ENCODE measurements at places on chromosomes 3 and 15.

DNA sequence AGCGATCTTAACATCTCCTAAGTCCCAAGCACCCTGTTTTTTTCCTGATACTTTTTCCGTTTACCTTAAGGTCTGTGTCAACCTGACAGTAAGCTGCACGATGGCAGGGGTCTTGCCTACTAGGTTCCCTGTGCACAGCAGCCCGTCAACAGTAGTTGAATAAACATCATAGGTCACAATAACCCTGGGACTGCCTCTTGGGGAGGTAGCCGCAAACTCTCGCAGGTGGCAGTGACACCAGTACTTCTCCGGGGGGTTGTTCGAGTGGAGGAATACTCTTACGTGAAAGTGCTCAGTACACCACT is 365 bp upstream of the PDCD6IP start:
- DNase-seq, result no peak

DNA sequence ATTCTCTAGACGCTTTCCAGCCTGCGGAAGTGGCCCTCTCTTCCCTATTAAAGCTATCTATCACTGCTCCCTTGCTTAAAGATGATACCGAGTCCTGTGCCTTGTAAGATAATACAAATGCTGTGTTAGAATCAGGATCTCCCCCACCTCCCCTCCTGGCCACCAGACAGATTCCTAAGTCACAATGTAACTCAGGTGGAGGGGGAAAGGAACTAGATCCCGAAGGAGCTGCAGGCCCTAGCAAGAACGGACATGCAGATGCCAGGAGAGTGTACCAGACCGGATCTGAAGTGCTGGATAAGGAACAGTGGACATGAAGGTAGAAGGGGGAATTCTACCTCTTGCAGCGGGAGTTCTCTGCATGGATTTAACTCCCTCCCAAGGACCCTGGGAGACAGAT is 230.7 kb upstream of the LYSMD4 start:
- no peak for DNase-seq

- no peak for DNase-seq
These were observed 12.4 kb downstream of the PIF1 start for GRCh38 chr15:64813075-64813474.

DNA sequence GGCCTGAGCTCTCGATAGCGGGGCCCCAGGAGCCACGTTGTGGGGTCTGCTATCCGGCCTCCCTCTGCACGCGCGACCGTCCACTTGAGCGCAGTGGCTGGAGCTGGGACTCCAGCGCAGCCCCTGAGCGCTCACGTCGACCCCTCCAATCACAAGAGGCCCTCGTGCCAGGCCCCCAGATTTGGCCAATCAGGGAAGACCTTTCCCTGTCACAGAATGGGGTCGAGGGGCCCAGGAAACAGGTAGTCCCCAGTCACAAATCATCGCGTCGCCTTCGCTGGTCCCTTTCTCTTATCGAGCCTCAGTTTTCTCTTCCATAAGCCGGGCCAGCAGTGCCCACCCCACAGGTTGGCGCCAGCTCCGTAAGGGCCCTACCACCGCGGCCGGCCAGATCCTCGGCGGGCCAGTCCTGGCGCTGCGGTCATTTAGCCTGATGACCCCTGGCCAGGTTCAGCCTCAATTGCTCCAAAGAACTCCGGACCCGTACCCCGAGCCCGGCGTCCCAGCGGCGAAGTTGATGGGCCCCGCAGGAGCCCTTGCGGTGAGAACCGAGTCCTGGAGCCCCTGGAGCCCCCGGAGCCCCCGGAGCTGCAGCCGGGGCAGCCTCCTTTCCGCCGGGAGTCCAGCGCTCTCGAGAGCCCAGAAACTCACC is 435 bp downstream of the ALDH1L1 start:
- no peak for DNase-seq

- no peak for DNase-seq
These were observed 45.0 kb downstream of the SLC12A6 start for GRCh38 chr15:34292621-34293020.

DNA sequence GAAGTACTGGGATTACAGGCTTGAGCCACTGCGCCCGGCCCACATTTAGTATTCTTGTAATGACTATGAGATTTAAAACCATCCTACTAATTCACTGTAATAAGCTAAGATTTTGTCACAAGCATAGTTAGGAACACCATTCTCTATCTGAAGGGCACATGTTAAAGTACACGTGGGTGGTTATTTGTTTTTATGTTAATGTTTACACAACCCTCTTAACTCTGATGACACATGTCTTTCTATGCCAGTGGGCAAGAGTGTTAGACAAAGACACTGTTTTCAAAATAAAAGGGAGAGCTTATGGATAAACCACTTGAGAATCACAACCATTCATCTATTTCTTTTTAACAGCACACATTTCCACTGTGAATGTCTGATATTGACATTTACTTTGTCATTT is 537.6 kb upstream of the IL12A start:
- no peak for DNase-seq

- no peak for DNase-seq
These were observed 382.7 kb downstream of the GBE1 start for GRCh38 chr3:81378552-81379293.

GRCh38 chr3:30201715-30202114 is 404.7 kb upstream of the TGFBR2 start:
- DNase-seq, result no peak

DNA sequence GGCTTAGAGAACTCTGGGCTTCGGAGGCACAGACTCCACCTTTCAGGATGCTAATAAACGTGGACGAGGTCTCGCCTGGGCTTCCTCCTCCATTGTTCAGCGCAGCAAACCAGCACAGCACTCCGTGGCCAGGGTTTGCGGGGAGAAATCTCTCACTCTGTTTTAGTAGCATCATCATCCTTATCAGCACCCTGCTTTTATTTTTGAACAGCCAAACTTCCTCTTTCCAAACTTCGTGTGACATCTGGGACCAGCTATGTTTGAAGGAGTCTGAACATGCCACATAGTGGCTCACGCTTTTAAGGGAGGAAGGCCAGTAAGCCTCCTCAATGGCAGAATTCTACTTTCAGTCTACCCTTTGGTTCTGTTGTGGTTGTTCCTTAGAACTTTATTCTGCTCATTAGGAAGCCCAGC is 149.0 kb downstream of the PGPEP1L start:
- DNase-seq, result no peak
